Activated CD8-positive, alpha-beta T cell treated with anti-CD3 and anti-CD28 coated beads for 36 hours (primary cell): ENCODE measurements at places on chromosomes 5 and 9. TPM values are rescaled to one million over a fixed set of nuclear protein-coding genes. Genes with fewer than 3 reads are reported as not detected.

SLC34A3 gene
- total RNA-seq, result not detected

IL31RA gene
- not detected for total RNA-seq

UNC5A gene
- total RNA-seq, result not detected

SMIM32 gene
- total RNA-seq, result not detected

GRCh38 chr5:111384220-111384619 is 128.1 kb downstream of the STARD4 start:
- peaks cover 28% of the 10 kb centered on the region for H3K4me1 ChIP-seq
- DNase-seq, result no peak
- peaks cover 36% of the 10 kb centered on the region for H3K36me3 ChIP-seq
- H3K27me3 ChIP-seq, result no peaks in the 10 kb centered on the region

DNA sequence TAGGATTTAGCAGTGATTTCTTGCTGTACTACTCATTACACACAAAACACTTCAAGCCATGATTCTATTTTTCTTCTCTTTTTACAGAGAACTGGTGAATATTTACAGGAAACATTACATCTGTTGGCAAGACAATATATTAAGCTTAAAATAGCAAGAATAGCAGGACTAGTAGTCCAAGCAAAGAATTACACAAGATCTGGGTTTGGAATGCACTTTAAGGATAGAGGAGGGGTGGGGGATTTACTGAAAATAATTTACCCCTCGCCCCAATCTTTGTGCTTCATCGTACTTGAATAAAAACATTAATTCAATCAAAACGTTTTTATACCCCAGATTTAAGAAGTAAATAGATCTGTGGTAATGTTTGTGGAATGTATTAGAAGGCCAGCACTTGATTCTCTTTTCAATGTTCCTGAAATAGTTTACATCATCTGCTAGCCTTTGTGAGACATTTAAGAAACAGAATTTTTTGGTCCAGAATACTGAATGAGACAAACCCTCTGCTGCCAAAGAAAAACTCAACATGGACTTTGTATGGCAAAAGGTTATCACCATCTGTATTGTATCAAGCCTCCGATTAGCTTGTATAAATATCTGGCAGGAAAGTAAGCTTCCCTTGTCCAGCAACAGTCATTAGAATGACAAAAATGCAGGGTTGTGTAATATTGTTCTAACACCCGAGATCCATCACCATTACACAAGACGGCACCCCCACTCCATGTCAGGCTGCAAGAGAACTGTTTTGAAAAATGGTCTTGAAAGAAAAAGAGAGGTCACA is 23.8 kb downstream of the SVEP1 start:
- no peak overlapping the region for H3K4me3 ChIP-seq
- no peak for DNase-seq
- no peaks in the 10 kb centered on the region for H3K27me3 ChIP-seq

- no peaks in the 10 kb centered on the region for H3K27me3 ChIP-seq
- no peak for DNase-seq
- no peaks in the 10 kb centered on the region for H3K4me1 ChIP-seq
- no peaks in the 10 kb centered on the region for H3K36me3 ChIP-seq
Observed at GRCh38 chr5:129977810-129978209, 73.5 kb downstream of the CHSY3 start.

- H3K4me3 ChIP-seq, result no peak overlapping the region
- DNase-seq, result no peak
- H3K4me1 ChIP-seq, result peaks cover 3% of the 10 kb centered on the region
- no peak overlapping the region for H3K27ac ChIP-seq
Observed at GRCh38 chr5:68730220-68730978, 363.4 kb upstream of the SLC30A5 start.

DNA sequence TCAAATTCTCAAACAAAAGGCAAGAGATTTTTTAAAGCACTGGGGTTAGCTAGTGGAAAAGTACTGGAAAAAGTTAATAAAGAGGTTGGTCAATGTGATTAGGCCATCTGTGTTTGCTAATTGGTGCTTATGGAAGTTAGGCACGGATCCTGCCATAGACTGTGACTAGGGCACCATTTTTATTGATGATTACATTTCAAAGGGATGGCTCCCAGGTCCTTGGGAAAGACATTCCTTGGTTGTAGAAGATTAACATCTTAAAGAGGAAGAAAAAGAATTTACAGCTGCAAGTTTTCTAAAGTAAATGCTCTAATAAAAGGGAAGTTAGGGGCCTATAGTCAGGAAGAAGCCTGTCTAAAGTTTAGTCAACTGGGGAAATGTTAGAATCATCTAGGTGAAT is 1183.3 kb downstream of the DTWD2 start:
- no peak for DNase-seq
- no peaks in the 10 kb centered on the region for H3K27me3 ChIP-seq
- H3K4me1 ChIP-seq, result no peaks in the 10 kb centered on the region
- H3K4me3 ChIP-seq, result no peak overlapping the region
- H3K27ac ChIP-seq, result no peak overlapping the region

GRCh38 chr9:18768951-18769622 is 263.9 kb downstream of the SAXO1 start:
- H3K27ac ChIP-seq, result no peak overlapping the region
- DNase-seq, result no peak
- H3K4me3 ChIP-seq, result no peak overlapping the region
- H3K36me3 ChIP-seq, result no peaks in the 10 kb centered on the region
